Breast epithelium (tissue), 4 donors: ENCODE measurements at places on chromosomes 3 and 15.

GRCh38 chr15:99324082-99324620 lies 72.9 kb downstream of the LRRC28 start:
- no peak for DNase-seq

DNA sequence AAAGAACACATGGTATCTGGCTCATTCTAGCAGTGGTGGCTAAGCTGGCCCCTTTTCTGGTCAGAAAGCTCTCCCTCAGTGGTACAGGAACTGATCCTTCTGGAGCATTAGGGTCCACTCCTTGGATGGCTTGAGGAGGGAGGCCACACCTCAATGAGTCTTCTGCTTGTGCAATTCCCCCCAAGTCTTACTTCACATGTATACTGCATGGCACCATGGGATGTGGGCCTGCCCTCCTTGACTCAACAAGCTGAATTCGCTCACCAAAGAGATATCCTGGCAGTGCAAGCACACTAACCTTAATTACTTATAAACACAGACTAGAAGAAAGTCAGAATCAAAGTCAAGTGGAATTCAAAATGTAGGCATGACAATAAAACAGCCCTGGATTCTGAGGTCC lies 133.8 kb upstream of the SLC2A2 start:
- DNase-seq = no peak

GRCh38 chr3:19527746-19528145 lies 379.4 kb downstream of the KCNH8 start:
- DNase-seq = no peak

GRCh38 chr3:69531576-69532546 lies 146.0 kb upstream of the FRMD4B start:
- no peak for DNase-seq

DNA sequence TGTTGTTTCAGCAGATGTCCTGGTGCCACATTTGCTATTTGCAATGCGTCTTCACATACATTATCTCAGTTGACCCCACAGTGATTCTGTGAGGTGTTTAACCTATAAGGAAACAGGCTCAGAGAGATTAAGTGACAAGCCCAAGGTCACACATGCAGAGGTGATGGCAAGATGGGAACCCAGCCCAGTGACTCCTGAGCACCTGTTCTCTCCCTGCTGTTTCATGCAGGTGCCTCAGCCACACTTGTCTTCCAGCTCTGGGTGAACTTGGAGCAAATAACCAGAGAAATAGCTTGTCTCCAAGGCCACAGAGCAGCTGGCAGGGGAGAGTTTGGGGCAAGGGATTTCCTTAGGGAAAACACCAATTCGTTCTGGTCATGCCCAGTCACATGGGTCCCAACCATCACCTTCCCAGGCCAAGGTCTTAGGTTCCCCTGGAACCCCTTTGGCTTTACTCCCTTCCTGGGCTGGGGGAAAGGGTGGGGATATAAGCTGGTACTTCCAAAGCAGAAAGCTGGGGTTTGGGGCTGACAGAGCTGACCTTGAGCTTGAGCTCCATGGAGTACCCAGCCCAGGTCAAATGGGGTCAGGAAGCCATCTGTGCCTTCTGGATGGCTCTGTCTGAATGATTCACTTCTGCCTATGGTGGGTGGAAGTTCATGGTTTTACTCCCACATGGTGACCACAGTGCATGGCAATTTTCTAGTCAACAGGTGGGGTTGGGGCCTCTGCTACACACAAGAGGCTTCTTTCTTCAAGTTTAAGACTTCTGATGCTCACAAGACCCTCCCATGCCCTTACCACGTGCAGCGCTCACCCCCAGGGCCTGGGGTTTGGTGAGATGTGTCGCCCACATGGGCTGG lies 22.4 kb downstream of the LIPC start:
- no peak for DNase-seq

- no peak for DNase-seq
These were observed 98.7 kb downstream of the PLCH1 start for GRCh38 chr3:155646128-155646527.

GRCh38 chr3:168168743-168169142 lies 73.0 kb upstream of the GOLIM4 start:
- DNase-seq = no peak

DNA sequence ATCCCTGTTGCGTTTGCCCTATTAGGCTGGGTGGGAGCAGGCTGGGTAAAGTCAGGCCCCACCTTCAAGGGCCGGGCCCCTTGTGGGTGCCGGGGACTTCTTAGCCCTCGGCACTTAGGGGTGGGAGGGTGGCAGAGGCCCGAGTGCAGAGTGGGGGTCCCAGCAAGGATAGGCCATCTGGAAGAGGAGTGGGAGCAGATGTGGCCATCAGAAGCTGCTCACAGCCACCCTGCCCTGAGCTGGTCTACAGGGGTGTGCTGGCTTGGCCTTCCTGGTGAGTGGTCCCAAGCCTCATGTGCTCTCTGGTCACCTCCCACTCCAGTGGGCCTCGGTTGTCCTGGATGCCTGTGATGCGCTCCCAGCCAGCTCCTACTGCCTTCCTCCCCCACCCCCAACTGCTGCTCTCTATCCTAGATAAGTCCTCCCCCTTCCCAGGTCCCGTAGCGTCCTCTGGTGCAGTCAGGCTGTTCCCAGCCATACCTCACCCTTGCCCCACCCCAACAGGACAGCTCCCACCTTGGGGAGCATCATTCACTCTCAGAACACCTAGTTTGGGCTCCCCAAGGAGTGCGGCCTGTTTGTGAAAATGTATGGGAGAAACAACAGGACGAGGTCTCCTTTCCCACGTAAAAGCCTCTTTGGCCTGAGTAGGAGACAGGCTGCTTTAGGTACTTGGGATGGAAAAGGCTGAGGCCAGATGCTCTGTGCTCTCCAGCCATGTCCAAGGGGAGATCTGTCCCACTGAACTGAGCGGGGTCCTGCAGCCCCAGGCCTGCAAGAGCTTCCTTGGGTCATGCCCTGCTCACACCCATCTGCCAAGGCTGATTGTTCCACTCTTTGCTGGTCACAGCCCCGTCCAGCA lies 24.9 kb upstream of the PLXNA1 start:
- DNase-seq = no peak

GRCh38 chr3:14922863-14923262 lies 24.5 kb upstream of the NR2C2 start:
- DNase-seq = no peak

DNA sequence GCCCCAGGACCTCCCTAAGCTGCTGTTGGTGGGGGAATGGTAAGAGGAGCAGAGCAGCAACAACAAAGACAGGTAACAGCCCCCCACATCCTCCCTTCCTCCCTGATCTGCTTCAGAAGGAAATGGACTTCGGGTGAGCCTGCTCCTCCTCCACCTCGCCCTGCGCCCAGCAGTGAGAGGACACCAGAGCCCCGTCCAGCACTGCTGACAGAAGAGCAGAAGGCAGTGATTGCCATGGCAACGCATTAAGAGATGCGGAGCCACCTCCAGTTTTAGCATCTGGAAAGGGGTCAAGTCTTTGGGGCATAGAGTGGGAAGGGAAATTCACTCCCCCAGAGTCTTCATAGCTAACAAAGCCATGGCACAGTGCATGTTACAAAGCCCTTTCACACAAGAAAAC lies 77.6 kb upstream of the HRH1 start:
- no peak for DNase-seq

- DNase-seq = no peak
These were observed 35.4 kb upstream of the TMEM158 start for GRCh38 chr3:45261333-45262110.

DNA sequence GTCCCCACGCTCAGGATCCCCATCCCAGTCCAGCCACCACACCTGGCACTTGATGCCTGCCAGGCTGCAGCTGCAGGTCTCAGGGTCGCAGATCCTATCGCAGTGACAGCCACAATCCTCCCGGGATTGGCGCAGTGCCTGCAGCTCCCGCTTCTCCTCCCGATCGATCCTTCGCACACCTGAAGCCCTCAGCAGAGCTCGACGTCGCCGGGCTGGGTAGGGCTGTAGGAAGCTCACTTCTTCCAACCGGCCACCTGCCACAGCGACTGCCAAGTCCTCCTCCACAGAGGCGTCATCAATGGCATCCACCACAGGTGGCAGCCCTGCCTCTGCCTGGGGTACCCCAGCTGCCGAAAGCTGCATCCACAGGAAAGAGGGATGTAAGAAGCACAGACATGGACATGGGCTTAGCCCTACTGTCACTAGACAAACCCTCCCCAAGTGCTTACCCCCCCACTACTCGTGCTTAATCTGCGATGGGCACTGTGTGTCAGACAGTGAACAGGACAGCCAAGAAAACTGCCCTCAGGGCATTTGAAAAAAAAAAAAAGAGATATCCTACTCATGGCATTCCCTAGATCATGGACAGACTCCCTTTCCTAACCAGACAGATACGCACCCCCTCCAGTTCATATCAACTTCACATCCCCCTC lies 9.2 kb downstream of the CSRNP1 start:
- no peak for DNase-seq

DNA sequence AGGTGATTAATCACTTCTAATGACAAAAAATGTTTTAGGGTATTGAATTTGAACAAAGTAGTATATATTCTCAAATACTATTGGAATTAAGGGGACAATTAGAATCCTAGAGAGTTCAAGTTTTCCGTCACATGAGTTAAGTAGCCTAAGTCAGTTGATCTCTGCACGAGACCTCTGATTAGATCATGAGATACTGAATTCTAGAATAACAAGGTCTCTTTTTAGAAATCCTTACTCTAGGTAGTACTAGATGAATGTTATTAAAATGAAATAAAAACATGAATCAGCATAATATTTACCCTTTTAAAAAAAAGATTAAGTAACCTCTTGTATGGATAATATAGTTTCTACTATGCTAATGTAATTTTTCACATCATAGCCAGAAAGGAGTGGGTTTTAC lies 43.4 kb downstream of the MYO5A start:
- DNase-seq = no peak

DNA sequence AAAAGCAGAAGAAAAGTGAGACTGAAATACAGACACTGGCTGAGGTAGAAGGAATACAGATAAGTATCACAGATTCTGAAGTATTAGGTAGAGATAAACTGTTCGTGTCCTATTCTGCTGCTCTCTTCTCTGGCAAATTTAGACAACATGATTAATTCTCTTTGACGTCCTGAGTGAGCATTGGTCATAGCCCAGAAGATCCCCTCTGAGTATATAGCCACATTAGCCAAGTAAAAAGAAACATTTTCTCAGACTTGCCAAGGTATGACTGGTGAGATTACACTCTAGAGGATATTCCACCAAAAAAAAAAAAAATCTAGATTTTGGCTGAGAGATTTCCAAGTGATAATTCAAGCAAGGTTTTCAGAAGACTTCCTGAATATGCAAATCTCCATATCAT lies 111.4 kb upstream of the ALCAM start:
- DNase-seq = no peak

DNA sequence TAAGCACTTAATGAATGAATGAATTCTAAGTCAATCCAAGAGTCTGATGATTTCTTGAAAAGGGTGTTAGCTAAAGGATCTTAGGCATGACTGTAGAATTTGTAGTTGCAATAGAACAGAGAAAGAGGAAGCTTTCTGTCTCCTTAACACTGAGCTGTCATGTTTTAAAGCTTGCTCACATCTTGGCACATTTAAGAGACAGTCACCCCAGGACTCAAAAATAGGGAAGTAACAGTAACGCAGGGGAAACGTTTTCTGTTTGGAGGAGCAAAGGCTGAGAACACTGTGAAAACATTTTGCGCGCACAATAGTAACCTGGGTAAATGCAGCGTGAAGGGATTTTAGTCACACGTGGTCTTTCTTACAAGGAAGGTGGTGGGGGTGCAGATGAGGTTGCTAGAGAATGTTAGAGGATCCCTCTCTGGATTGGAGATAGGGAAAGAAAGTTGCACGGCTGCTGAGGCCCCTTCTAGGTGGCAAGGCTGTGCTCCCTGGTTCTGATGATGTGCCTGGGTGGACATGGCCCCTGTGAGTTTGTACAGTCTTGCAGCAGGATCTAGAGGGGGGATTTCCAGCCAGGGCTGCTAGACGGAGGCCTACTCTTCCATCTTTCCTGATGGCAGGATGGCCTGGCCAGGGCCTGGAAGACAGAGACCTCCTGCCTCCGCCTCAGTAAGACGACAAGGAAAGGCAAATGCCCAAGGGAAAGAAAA lies 12.0 kb downstream of the STARD5 start:
- DNase-seq = no peak

- DNase-seq = no peak
These were observed 19.6 kb upstream of the SRP14 start for GRCh38 chr15:40058476-40059140.

DNA sequence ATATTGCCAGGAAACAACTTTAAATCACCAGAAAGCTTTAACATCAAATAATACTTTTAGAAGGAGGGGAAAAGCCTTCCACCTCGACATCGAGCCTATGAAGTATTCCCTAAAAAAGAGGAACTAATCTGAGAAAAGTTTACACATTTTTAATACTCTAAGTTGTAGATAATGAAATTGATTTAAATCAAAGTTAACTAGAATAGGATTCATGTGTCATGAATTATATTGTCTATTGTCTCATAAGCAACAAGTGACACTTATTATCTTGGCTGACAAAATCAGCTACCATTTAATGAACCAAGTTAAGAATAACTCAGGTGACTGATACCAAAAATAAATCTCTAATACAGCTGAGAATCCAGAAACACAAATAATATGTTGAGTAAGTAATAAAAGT lies 56.6 kb downstream of the TSC22D2 start:
- no peak for DNase-seq

DNA sequence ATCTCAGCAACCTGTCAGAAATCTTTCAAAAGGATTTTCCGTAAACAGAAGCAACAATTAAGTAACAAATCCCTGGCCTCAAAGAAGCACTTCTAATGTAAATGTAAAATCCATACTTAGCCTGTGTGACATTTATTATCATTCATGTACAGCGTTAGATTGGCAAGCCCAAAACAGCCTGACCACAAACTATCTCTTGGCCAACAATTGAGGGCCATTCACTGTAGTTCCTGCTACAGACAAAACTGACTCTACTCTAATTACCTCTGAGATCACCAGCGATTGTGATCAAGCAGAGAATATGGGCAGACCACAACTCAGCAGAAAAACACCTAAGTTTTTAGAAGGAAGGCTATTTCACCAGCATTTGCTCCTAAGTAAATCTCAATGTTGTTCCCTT lies 9.2 kb downstream of the SHQ1 start:
- no peak for DNase-seq

- no peak for DNase-seq
These were observed 31.3 kb downstream of the CYP8B1 start for GRCh38 chr3:42844412-42844713.

GRCh38 chr3:154131830-154132229 lies 10.6 kb downstream of the ARHGEF26 start:
- DNase-seq = no peak

GRCh38 chr3:39542588-39542988 lies 75.1 kb downstream of the MOBP start:
- no peak for DNase-seq

DNA sequence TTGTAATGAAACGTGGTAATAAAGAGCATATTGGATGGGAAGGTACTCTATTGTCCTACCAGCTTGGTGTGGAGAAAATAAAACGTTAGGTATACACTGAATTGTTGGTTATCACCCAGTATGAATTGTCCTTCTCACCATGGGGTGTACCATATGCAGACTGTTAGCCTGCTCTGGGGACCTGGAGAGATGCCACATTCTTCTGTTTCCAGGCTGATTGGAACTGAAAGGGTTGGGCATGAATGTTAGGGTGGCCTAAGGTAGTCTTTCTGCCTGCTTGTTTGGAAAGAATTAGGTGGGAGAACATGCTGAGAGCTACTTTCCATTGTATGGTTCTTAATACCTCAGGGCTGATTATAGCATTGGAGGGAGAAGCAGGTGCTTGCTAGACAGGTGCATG lies 340.6 kb downstream of the PTPRG start:
- DNase-seq = no peak

- no peak for DNase-seq
These were observed 41.3 kb downstream of the TXNRD3 start for GRCh38 chr3:126613479-126614188.

GRCh38 chr3:194632809-194633348 lies 340 bp downstream of the TMEM44 start:
- no peak for DNase-seq

GRCh38 chr3:3599016-3599415 lies 200.2 kb upstream of the LRRN1 start:
- no peak for DNase-seq
